COR-L47 (cell line): ENCODE measurements at places on chromosomes 16 and 17.

- no peak for DNase-seq
Observed at GRCh38 chr16:64409783-64410210, 712.1 kb downstream of the CDH11 start.

- no peak for DNase-seq
Observed at GRCh38 chr17:76272541-76273444, 7.6 kb downstream of the UBALD2 start.

GRCh38 chr16:64292953-64293352 is 828.9 kb downstream of the CDH11 start:
- DNase-seq = no peak

- DNase-seq = no peak
Observed at GRCh38 chr16:14528306-14528705, 101.8 kb downstream of the PARN start.

GRCh38 chr16:11955713-11956123 is 9.3 kb upstream of the TNFRSF17 start:
- DNase-seq = no peak

DNA sequence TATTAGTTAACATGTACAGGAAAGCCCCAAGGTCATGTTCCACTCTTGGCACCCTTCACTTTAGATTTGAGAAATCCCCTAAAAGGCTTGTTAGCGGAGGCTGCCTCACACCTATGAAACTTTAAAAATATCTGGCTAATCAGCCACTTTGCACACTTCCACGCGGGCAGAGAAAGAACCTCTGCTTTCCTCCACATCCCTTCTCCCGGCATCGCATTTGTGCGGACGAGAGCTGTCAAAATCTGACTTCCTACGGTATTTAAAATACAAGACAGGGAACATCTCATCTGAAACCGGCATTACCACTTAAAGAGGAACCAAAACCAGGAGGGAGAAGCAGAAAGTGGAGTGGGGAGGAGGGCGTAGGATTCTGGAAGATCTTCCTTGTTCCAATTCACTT is 422.3 kb downstream of the TMEM114 start:
- no peak for DNase-seq
